ENCODE measurements at places on chromosomes 12 and 14. TPM values are rescaled to one million over a fixed set of nuclear protein-coding genes. Genes with fewer than 3 reads are reported as not detected.

- DNase-seq: no peak
Observed at GRCh38 chr12:31008241-31008761, 65.4 kb upstream of the DDX11 start.

SCYL2 gene
- polyA plus RNA-seq: 31.0 TPM

- DNase-seq: no peak
Observed at GRCh38 chr12:38875586-38876228, 29.7 kb downstream of the CPNE8 start.

- no peak for DNase-seq
Observed at GRCh38 chr12:125259178-125259867, 194.1 kb downstream of the AACS start.

GRCh38 chr14:81273521-81273920 lies 52.8 kb upstream of the GTF2A1 start:
- DNase-seq: no peak

PSMC6 gene
- 87.8 TPM for polyA plus RNA-seq

TBX5 gene
- 30.8 TPM for polyA plus RNA-seq

PLEKHD1 gene
- 0.01 TPM for polyA plus RNA-seq

MAPKAPK5 gene
- 32.9 TPM for polyA plus RNA-seq

GRCh38 chr12:95505039-95505438 lies 31.1 kb downstream of the METAP2 start:
- no peak for DNase-seq

DNA sequence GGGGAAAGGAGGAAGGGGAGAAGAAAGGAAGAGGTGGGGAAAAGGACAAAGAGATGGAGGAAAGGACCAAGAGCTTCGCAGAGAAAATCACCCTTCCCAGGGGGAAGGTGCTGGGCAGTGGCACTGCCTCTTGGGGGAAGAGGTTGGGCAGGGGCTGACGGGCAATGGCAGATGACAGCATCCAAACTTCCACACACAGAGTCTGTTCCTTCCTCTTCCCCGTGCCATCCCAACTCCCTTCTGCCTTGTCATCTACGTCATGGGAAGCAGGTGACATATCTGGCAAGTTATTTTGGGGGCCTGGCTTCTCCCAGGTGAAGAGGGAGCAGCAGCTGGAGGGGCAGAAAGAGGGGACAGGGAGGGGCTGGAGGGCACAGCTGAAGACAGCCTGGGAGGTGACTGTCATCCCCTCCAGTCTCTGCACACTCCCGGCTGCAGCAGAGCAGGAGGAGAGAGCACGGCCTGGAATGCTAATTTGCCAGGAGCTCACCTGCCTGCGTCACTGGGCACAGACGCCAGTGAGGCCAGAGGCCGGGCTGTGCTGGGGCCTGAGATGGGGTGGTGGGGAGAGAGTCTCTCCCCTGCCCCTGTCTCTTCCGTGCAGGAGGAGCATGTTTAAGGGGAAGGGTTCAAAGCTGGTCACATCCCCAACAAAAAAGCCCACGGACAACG lies 43.9 kb upstream of the IQSEC3 start:
- DNase-seq: no peak

DNA sequence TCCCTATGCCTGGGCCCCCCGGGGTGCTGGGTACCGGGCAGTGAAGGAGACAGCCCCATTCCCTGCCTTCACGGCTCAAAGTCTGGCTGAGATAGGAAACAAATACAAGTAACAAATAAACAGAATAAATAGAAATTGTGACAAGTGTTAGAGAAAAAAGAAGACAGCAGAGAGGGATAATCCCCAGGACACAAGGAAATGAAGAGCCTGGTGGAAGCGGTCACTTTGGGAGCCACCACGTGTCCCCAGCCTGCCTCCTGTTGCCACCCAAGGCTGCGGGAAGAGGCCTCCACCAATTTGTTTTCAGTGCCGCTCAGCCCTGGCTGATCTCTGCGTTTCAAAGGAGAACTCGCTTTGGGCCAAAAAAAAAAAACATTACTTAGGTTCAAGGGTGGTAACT lies 31.2 kb downstream of the RBM19 start:
- DNase-seq: no peak

ZC3H10 gene
- polyA plus RNA-seq: 1.4 TPM

- DNase-seq: no peak
Observed at GRCh38 chr14:61256826-61257468, 24.2 kb downstream of the TMEM30B start.

GRCh38 chr12:11178250-11178649 lies 7.3 kb downstream of the SMIM10L1 start:
- DNase-seq: no peak

- DNase-seq: no peak
Observed at GRCh38 chr12:12384571-12385340, 27.9 kb downstream of the BORCS5 start.

- no peak for DNase-seq
Observed at GRCh38 chr12:45601888-45602287, 127.6 kb upstream of the ARID2 start.

DNA sequence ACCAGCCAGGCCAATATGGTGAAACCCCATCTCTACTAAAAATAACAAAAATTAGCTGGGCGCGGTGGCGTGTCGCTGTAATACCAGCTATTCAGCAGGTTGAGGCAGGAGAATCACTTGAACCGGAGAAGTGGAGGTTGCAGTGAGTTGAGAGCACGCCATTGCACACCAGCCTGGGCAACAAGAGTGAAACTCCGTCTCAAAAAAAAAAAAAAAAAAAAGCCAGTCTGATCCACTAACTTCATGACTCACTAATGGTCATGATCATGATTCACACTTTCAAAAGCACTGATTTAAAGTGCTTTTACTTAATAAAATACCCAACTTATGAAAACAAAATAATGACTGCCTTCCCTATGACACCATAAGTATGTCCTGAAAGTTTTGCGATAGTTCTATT lies 38.4 kb upstream of the CPM start:
- no peak for DNase-seq

GRCh38 chr12:40103043-40103442 lies 2.8 kb downstream of the SLC2A13 start:
- DNase-seq: no peak

NOXRED1 gene
- polyA plus RNA-seq: 0.16 TPM

DNA sequence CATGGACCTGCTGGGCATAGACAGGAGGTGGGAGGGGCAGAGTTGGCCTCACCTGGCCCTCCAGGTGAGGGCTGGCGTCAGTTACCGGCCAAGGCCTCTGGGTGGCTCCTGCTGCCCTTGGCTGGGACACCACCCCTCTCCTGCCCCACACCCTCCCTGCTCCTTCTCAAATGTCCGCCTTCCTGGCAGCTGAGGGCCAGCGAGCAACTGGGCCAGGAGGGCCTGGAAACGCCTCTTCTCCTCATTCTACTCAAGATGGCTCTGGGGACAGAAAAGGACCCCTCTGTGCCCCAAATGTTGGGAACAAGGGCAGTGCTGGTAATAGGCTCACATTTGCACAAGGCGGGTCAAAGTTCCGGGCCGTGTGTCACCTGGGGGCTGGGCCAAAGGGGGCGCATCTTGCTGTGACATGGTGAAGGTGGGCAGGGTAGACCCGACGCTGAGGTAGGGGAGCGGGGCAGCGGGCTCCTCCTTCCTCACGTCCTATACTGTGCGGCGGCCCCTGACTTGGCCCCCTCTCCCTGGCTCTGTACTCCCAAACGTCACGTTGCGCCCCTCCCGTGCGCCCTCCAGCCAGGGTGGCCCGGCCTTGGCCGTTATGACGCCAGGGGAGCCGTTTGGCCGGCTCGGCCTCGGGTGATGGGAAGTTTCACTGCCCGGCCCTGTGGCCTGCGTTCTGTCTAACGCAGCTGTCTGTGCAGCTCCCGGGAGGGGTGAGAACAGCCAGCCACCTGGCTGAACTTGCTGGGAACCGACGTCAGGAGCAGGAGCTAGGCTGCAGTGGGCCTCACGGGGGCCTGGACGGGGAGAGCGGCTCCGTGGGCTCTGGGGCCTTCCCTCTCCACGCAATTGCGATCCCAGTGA lies 18.0 kb upstream of the DLK1 start:
- DNase-seq: no peak

GYS2 gene
- not detected for polyA plus RNA-seq

GRCh38 chr14:55814064-55814463 lies 234.1 kb downstream of the KTN1 start:
- DNase-seq: no peak

GOLT1B gene
- 119 TPM for polyA plus RNA-seq

DNA sequence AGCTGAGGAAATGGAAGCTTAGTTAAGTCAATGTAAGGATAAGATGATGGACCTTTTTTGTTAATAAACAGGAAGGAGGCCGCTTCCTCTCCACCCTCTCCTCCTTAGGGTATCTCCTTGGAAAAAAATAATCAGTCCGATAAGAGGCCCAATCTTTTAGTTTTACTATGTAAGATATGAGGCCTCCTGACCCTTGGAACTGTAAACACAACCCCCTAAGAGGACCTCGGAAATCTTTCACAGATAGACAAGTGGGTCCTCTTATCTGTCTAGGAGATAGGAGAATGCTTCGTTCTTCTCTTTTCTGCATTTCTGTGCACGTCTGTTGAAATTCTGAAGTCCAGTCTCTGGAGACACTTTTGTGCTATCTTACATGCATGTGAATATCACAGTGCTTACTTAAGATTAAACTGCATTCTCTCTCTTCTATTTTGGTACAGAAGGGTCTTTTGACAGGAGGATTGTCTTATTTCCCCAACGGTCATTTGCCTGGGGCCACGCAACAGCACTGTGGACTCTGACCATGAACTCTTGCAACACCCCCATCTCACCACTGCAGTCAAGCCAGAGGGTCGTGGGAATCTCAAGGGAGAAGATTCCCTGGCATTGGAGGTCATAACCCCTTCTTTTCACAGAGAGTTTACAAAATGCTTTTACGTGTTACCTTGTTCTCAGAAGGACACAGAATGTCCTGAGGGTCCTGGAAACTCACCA lies 313.0 kb upstream of the RTL1 start:
- DNase-seq: no peak

DNA sequence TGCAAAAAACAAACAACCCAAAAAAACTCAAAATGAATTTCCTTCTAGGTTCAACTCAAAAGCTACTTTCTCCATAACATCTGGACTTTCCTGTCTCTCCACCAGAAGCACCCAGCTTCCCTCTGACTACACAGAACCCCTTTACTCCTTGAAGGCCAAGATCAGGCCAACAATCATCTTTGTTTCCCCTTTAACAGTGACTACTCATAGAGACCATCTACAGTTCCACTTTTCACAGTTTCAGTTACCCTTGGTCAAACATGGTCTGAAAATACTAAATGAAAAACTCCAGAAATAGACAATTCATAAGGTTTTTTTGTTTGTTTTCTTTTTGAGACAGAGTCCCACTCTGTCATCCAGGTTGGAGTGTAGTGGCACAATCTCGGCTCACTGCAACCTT lies 11.8 kb downstream of the GCH1 start:
- DNase-seq: no peak

MYO1H gene
- not detected for polyA plus RNA-seq

- DNase-seq: no peak
Observed at GRCh38 chr12:48192861-48193260, 9.4 kb downstream of the CCDC184 start.

DNA sequence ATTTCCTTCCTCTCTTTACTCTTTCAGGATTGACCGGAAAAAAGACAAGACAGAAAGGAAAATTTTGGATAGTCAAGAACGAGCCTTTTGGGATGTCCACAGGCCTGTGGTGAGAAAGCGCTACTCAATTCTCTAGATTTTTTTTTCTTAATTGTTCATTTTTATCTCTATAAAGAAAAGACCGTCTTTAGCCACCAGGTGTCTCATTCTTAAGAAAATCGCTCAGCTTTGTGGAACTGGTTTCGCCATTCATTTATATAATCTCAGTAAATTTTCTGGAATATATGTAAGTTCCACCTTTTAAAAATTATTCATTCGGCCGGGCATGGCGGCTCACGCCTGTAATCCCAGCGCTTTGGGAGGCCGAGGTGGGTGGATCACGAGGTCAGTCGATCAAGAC lies 421.1 kb downstream of the DPF3 start:
- no peak for DNase-seq

- DNase-seq: no peak
Observed at GRCh38 chr12:132921685-132922084, 34.3 kb upstream of the CHFR start.

- DNase-seq: no peak
Observed at GRCh38 chr14:67501670-67502069, 13.1 kb upstream of the TMEM229B start.

SERPINA12 gene
- not detected for polyA plus RNA-seq

DNA sequence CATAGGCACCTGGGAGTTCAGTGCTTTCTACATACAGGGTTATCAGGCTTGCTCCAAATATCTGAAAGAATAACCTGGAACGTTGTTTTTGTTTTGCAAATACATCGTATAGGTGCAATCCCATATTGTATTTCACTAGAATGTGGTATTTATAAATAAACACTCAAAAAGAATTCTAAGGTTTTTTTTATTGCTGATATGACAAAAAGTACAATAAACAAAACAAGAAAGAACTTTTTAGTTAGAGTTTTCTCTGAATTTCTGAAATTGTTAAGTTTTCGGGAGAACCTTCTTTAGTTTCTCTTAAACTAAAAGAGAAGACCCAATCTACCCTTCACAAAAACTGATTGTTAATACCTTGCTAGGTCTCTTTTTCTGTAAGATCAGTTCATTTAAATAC lies 225.8 kb downstream of the CCDC59 start:
- DNase-seq: no peak

DNA sequence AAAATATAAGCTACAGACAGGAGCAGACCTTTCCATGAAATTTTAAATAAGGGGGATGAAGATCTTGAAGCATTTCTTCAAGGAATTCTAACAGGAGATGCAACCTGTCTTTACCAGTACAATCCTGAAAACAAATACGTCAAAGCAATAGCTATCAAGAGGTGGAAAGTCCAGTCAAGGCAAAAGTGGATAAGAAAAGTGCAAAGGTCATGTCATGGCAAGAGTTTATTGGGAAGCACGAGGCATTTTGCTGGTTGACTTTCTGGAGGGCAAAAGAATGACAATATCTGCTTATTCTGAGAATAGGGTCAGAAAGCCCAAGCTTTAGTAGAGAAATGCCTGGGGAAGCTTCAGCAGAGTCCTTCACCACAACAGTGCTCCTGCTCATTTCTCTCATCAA lies 34.3 kb upstream of the PRB4 start:
- no peak for DNase-seq

DNA sequence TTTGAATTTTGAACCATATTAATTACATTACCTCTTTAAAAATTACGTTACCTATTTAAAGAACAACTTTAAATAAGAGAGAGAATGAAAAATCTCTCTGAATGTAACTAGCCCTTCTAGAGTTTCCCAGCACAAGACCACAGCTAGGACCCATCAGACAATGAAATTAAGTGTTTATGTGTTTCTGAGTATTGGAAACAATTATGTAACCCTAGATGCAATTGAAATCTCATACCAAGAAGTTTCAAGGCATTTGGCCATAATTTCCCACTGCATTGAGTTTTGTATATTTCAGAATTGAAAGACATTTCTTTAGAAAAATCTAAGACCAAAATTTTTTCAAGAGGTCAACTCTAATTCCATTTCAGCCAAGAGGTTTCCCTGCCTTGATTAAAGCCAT lies 47.1 kb downstream of the SERPINA3 start:
- DNase-seq: no peak

DNA sequence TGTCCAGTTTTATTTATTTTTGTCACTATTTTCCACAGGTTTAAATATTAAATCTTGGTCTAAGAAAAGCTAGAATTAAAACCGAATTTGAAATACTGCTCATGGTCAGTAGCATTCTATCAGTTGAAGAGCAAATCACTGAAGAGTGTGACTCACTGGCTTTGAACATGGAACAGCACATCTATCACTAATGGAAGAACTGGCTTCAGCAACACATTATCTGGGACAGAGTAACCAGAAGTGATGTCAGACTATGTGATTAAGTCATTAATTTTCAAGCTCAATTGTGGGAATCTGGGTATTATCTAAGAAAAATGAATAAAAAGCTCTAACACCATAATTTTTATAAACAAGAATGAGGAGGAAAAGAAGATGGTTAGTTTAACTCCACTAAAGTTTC lies 527.5 kb downstream of the TMTC2 start:
- no peak for DNase-seq

Data from BJ (cell line).